ENCODE measurements at places on chromosomes 5 and 9.

DNA sequence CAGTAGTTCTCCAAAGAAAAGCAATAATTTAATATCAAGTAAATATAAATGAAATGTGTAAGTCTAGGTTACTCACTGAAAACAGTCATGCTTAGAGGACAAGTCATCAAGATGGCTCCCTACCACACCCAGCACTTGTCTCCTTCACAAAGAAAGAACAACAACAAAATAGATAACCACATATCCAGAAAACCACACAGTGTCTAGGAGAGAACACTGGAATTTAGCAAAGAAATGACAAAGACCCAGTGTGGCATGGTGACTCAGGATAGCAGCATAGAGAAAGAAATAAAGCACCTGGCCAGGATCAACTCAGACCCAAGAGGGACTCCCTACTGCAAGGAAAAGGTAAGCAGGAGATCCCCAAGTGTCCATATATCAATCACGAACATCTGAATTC, 356.2 kb downstream of the TMEM161B start:
- no peak for DNase-seq

DNA sequence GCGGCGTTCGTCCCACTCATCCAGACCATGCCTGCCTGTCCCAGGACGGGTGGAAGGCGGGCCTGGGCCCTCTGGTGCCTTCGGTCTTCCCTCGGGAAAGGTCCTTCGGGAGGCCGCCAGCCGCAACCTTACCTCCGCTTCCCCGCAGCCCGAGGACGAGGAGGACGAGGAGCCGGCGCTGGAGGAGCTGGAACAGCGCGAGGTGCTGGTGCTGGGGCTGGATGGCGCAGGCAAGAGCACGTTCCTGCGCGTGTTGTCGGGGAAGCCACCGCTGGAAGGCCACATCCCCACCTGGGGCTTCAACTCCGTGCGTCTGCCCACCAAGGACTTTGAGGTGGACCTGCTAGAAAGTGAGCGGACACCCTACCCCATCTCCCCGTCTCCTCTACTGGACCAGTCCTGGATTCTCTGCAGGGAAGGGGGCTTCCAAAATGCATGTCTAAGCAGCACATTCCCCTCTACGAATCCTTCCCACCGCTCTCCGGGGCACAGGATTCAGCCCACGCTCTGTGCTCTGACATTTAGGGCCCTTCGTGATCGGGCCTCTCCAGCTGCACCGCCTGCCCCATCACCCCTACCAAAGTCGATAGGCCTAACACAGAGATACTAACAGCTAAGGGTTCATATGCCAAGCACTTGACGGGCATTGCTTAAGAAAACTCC, 1.1 kb downstream of the ARL10 start:
- no peak for DNase-seq

GRCh38 chr5:7663808-7664207, 187.1 kb downstream of the CFAP90 start:
- no peak for DNase-seq

- DNase-seq: no peak
Measured at GRCh38 chr9:108874058-108874788, 12.2 kb downstream of the ACTL7A start.

- no peak for DNase-seq
Measured at GRCh38 chr5:1806974-1807373, 5.8 kb downstream of the NDUFS6 start.

DNA sequence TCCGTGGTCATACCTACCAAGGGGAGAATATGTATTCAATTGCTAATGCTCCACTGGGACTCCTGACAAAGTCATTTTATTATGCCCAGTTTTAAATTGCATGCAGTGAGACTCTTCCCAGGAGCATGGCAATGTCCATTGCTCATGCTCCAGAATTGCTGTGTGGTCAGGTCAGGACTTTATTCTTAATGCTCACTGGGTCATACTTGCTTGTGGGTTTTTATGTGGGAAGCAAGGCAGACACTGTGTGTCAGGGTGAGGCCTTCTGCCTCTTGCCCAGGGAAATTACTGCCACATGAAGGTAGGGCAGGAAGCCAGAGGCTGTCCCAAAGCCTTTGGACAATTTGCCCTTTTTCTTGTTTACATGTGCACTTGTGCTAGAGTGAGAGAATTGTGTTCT, 164.6 kb upstream of the MEF2C start:
- DNase-seq: no peak

DNA sequence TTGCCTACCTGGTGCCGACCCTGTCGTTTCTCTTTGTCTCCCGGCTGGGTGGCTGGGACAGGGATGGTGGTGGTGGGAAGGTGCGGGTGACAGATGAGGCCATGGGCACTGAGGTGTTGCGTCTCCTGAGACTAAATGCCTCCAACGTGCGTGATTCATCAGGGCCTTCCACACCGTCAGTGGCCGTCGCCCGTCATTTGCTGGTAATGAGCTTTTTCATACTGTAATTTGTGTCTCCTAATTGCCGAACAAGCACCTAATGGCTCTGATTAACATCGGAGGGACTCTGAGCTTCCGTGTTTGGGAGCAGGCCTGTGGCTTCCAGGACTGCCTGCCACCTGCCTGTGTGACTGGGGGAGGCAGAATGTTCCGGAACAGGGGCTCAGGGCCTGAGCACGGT, 35.2 kb downstream of the RXRA start:
- no peak for DNase-seq

DNA sequence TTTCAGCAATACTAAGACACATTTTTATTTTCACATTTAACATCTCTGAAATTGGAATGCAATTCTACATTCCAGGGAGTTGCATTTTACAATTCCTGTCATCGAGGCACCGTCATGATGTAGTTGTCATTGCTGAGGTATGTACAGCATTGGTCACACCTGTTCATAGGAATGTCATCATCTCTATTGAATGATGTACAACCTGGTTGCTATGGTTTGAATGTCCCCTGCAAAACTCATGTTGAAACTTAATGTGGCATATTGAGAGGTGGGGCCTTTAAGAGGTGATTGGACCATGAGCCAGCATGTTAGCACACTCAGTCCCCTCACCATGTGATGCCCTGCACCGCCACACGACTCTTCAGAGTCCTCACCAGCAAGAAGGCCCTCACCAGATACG, 103.1 kb downstream of the CEMIP2 start:
- no peak for DNase-seq

DNA sequence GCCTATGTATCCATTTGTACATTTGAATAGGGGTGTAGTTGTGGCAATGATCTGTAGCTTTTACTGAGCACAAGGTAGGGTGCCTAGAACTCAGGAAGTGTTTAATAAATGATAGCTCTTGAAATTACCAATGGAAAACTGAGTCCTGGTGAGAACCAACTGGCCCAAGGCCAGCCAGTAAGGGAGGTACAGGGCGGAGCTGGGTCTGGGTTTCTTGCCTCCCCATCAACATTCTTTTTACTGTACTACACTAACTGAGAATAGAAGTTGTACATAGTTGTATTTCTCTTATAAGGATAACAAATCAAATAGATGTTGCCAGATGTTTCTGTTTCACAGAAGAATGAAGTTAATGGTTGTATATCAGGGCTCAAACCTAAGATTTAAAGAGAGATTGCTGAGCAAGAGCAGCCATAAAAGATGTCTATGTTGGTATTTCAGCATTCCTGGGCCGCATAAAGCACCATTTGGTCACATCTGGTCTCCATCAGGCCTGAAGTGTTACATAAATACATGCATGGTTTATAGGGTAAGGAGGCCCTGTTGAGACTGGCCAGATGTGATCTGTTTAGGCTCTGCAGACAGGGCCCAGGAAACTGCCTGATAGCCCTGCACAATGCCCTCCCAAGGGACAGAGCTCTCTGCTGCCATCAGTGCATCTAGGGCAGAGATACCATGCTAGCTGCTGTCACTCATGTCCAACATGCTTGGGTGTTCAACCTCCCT, 210.5 kb downstream of the NXNL2 start:
- no peak for DNase-seq

DNA sequence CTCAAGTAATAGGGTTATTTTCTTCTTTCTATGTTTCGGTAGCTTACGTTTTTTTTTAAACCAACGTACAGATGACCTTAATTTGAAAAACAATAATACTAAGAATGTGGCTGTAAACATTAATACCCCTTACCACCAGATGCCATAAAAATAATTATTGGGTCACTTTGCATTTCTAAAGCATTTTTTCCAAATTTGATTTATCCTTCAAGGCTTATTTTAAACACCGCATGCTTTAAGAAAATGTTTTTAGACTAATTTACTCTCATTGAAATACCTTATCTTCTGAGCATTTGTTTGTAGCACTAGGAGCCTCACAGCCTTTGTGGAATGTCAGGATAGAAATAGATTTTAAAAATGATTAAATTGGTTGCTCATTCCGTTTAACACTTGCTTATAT, 5.8 kb upstream of the APBA1 start:
- no peak for DNase-seq

DNA sequence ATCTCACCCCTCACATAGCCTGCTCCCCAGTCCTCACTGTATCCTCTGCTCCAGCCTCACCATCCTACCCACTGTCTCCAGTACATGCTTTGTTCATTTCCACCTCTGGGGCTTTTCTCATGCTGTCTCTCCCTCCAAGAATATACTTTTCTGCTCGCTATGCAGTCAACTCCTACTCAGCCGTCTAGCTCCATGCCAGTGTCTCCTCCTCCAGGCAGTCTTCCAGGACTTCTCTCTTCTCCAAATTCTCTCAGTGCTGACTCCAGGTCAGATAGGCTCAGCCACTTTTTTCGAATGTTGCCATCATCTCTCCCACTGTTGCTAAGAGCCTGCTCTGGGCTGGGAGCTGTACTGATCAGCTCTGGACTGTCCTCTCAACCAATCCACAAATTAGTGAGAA, 8.0 kb upstream of the DAB2IP start:
- DNase-seq: no peak

GRCh38 chr9:98808875-98809274, 1.4 kb downstream of the GALNT12 start:
- DNase-seq: no peak

DNA sequence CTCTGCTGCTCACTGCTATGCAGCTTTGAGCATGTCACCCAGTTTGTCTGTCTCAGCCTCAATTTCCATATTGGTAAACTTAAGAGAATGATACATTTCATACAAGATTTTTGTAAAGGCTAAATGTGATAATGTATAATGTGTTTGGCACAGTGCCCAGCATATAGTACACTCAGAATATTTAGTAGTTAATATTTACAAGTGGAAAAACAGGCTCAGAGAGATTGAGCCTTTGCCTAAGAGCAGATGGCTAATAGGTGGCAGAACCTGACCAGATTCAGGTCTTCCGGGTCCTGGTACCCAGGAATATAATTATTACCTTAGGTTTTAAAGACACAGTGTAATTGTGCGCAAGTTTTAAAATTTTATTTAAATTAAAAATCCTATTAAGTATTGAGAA, 46.8 kb upstream of the KIAA1958 start:
- no peak for DNase-seq

- no peak for DNase-seq
Measured at GRCh38 chr5:170486371-170486770, 17.4 kb upstream of the KCNIP1 start.

DNA sequence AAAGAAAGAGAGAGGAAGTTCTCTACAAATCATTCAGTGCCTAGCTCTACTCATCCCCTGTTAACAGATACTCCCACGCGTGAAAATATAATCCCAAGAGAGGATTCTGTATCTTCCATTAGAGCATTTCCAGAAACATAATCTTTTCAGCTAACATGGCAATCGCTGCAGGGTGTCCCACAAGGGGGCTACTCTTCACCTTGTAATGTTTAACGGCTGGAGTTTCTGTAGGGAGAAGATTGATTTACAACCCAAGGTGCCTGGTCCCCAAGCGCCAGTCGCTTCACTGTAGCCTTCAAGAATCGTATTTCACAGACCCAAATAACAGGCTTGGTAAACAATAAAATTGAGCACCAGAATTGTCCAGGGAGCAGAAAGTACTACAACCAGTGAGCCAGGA, 318.7 kb downstream of the TLE1 start:
- no peak for DNase-seq

- no peak for DNase-seq
Measured at GRCh38 chr5:38728029-38728428, 117.8 kb upstream of the OSMR start.

DNA sequence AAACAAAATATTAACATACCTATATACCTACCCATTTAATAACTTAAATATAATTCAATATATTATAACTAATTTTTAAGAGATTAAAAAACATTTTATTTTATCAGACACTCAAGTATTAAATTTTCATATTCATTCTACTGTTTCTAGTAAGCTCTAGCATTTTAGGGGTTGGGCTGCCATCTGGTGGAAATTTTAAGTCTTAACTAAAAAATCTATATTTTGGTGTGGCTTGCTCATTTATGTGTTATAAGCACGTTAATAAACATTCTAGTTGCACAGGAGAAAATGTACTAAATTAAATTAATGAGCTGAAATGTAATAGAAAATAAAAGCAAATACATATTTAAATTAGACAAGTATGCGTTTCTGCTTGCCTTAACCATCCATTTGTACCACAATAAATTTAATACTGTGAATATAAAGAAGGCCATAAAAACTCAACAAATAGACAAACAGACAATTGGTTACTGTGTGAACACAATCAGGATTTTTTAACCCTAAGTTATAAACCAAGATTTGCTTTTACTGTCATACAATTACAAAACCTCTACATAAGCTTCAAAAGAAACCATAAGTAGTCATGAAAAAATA, 1728.3 kb upstream of the CDH9 start:
- no peak for DNase-seq

GRCh38 chr9:104085525-104085924, 8.6 kb upstream of the SMC2 start:
- no peak for DNase-seq

DNA sequence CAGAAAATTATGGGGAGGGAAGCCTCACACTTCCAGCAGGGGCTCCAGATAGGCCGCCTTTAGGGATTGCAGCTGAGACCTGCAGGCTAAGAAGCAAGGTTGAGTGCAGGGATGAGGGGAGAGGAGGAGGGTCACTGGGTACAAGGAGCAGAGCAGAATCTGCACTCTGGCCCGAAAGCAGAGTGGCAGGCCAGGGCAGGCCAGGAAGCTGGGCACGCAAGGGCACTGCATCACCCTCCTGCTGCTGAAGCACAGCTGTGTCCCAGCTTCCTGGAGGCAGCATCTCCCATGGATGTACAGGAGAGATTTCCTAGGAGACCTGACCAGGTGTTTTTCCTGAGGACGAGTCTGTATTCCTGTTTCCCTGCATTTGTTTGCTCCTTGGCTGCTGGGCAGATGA, 92.1 kb downstream of the SYK start:
- no peak for DNase-seq

DNA sequence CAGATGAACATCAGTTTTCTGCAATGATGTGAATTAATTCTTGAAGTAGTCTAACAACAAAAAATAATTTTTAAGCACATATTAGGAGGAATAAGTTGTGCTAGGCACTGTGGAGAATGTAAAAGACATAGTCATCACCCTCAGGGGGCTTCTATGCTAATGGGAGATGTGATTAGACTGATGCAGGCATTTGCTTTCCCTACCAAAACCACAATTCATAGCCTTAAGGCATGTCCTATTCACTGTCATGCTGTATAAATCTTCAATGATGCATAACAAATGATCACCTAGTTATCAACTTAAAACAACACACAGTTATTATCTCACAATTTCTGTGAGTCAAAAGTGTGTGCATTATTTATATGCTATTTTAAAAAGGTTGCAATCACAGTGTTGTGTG, 422.6 kb downstream of the MAN2A1 start:
- no peak for DNase-seq

- no peak for DNase-seq
Measured at GRCh38 chr5:134136771-134137170, 22.3 kb downstream of the TCF7 start.

All from activated CD8-positive, alpha-beta memory T cell treated with anti-CD3 and anti-CD28 coated beads for 1 hour (primary cell).